NCI-H1048 (cell line): ENCODE measurements at places on chromosomes 16 and 17.

- DNase-seq: no peak
Measured at GRCh38 chr16:53785044-53785443, 81.1 kb downstream of the FTO start.

GRCh38 chr16:78249832-78250231 is 150.4 kb downstream of the WWOX start:
- DNase-seq: no peak

DNA sequence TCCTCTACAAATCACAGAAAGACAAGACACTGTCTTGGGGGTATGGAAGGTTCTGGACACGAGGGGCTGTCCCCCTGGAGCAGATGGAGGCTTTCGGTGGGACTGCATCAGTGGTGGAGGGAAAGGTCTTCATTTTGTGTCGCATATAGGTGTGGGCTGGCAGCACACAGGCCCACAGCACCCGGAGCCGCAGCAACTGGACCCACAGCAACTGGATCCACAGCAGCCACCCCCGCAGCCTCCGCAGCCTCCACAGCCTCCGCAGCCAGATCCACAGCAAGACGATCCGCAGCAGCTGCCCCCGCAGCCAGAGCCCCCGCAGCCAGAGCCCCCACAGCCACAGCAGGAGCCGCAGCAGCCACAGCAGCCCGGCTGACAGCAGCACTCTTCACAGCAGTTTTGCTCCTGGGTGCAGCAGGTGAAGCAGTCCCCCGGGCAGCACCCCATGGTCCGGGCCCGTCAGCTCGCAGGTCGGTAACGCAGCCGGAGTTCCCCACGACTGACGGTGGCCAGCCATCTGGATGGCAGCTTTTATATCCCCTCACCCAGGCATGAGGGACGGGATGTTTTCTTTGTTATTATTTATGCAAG is at the start of gene KRTAP17-1:
Gene KRTAP17-1, minus strand, starts transcription at position 507 of the 591 bp plus-strand sequence. Its CDS starts 60 bp downstream, at position 447.
- no peak for DNase-seq

DNA sequence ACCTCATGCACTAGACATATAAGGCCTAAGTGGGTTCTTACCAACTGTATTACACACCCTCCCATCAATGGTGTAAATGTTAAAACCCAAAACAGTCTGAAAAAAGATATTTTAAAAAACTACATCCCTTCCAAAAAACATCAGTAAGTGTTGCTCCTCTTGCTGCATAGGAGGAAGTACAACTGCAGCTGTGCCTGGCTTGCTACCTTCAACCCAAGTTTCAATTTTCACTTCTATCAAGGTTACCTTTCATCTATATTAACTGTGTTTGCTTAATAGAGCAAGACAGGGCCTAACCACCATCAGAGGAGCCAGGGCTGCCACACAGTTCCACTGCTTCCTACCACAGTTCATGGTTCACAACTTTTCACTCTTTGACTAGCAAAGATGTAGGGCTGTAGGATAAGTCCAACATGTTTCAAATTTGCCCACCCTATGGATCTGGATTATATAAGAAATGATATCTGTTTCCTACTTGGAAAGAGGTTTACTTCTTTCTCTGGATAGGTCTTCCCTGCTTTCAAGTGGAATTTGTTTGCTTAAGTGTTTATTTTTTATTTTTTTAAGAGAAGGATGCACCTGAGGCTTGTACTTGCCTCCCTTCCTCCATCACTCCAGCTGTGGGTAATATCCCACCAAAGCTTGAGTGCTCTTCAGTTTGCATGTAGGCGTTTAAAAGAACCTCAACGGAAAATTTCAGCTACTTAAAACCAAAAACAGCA is 56.7 kb downstream of the GRB7 start:
- no peak for DNase-seq

DNA sequence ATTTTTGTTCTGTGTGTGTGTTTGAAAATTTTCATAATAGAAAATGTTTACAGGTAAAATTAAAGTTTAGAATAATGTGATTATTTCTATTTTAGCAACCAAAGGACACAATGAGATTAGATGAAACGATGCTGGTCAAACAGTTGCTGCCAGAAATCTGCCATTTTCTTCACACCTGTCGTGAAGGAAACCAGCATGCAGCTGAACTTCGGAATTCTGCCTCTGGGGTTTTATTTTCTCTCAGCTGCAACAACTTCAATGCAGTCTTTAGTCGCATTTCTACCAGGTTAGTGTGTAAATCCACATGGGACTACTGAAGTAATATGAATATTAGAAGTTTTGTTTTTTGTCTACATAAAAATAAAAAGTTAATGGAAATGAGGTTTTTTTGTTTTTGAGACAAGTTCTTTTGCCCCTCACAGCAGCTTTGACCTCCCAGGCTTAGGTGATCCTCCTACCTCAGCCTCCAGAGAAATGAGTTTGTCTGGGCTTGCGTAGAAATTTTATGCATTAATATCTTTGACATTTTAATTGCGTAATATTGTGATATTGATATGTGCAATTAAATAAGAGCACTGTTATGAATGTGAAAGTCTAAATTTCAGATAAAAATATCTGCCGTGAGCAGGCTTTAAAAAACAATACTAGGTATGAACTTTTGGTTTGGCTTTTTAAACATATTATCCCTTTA is 68.5 kb downstream of the NF1 start:
- DNase-seq: no peak

DNA sequence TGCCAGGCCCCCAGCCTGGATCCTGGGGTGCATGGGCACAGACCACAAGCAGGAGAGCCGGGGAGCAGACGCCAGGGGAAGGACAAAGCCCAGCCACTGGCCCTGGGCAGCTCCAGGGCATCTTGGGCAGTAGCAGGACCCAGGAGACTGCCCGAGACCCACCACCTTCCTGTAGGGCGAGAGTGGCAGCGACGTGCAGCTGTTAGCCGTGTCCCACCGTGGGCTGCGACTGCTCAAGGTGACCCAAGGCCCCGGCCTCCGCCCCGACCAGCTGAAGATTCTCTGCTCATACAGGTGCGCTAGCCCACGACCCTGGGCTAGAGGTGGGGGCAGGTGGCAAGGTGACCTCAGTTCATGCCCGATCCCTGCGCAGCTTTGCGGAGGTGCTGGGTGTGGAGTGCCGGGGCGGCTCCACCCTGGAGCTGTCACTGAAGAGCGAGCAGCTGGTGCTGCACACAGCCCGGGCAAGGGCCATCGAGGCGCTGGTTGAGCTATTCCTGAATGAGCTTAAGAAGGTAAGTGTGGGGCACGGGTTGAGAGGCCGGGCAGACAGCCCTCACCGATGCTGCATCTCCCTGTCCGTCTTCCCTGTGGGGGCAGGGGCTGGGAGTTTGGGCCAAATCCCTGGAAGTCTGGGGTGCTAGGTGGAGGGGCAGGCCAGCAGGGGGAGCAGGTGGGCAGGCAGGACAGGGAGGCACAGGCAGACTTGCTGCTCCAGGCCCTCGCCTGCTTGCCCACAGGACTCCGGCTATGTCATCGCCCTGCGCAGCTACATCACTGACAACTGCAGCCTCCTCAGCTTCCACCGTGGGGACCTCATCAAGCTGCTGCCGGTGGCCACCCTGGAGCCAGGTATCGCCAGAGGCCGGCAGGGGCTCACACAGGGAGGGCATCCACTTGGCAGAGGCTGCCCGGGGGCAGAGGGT is 13.5 kb upstream of the SMIM5 start:
- no peak for DNase-seq

DNA sequence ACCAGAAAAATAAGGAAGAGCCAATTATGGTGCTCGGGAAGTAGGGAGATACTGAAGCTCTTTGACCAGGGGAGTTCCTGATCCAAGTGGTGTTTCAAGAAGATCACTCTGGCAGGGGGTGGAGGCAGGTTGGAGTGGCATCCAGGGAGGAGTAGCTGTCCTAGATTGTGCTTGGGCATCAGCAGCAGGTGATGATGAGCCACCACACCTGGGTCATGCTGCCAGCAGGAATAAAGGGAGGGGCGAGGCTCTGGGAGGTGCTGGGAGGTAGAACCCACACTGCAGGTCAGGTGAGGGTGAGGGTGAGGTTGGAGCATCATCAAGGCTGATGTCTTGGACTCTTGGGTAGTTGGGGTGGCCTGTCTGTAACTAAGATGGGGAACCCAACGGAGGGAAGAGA is 35.4 kb upstream of the ADGRG1 start:
- no peak for DNase-seq

DNA sequence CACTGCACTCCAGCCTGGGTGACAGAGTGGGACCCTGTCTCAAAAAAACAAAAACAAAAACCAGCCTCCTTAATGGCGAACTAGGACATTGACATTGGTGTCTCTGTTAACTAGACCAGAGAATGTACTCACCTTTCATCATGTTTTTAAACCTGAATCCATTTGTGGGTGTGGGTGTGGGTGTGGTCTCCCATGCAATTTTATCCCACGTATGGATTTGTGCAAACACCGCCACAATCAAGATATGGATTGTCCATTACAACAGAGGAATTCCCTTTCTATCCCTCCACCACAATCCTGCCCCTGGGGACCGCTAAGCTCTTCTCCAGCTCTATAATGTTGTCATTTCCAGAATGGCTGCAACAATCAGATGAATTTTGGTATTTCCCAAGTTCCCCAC is 49.9 kb downstream of the DNAH17 start:
- no peak for DNase-seq

- DNase-seq: no peak
Measured at GRCh38 chr17:302300-302698, 50.3 kb downstream of the RPH3AL start.

GRCh38 chr16:22372882-22373661 is 1.3 kb downstream of the CDR2 start:
- no peak for DNase-seq

DNA sequence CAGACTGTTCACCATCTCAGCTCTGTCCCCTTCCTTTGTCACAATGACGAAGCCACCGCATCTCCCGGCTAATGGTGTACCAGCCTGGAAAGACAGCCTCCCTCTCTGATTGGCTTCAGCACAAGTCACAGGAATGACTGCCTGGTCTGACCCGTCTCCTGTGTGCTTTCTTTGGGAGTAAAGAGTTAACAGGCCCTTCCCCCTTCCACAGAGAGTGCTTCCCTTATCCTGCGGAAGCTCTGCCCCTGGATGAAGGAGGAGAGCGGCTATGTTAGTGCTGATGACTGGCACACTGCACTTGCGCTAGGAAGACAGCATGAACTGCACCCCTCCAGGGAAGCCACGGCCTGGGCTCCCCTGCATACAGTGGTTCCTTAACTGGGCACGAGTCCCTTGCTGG is 11.3 kb downstream of the USB1 start:
- no peak for DNase-seq

DNA sequence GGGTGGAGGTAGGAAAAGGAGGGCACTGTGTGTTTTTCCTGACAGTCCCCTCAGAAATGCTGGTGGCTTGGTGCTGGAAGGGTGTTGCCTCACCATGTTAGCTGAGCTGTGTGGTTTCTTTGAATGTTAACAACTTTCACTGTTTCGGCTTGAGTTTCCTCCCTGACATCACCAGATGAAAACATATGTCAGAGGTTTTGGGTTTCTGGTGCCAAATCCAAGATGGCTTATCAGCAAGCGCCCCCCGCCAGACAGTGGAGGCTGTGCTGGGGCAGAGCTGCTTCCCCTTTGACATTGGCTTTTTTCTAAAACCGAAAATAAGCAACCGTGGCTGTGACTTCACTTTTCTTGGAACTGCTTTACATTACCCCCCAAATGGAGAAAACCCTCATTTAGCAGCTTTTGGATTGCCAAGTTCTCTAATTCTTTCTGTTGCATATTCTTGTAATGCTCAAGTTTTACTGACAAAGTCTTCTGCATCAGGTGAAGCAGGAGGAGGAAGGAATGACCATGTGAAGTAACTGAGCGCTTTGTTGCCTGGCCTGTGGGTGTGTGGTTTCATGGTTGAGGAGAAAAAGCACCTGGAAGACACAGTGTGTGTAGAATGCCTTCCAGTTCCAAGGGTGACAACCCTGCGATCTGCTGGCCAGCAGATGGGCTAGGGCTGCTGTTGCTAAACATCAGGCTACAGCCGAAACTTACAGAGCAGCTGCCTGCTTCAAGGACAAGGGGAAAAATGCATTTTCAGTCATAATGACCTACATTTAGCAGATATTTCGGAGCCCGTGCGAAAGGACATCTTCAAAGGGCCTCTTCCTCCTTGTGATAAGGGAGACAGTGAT is 9.7 kb downstream of the RMI2 start:
- no peak for DNase-seq

DNA sequence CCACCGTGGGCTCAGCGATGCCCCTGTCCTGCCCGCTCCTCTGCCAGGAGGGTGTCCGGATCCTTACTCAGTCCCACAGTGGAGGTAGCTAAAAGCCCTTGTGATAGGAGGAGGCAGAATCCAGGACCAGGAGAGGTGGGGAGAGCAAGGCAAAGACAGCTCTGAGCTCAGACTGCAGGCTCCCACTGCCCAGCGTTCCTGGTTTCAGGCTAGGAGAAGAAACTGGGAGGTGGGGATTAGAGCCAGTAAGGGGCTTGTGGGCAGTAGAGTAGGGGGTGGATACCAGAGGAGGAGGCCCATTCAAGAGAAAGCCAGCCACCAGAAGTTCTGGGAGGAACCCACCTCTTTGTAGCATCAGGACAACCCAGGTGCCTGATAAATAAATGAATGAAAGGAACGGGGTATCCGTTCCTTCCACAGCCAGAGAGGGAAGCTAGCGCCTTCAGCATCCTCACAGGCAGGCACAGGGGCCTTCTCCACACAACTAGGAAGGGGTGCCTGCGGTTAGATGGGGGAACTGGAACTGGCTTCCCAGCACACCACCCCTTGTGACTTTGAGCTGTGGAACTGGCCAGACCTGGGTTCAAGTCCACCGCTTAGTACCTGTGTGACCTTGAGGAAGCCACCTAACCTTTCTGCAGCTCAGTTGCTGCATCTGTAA is 2.3 kb downstream of the IL21R start:
- DNase-seq: no peak

GRCh38 chr16:56372013-56372634 is 53.2 kb downstream of the AMFR start:
- DNase-seq: no peak

GRCh38 chr16:11219178-11219577 is 36.8 kb downstream of the SOCS1 start:
- DNase-seq: no peak

DNA sequence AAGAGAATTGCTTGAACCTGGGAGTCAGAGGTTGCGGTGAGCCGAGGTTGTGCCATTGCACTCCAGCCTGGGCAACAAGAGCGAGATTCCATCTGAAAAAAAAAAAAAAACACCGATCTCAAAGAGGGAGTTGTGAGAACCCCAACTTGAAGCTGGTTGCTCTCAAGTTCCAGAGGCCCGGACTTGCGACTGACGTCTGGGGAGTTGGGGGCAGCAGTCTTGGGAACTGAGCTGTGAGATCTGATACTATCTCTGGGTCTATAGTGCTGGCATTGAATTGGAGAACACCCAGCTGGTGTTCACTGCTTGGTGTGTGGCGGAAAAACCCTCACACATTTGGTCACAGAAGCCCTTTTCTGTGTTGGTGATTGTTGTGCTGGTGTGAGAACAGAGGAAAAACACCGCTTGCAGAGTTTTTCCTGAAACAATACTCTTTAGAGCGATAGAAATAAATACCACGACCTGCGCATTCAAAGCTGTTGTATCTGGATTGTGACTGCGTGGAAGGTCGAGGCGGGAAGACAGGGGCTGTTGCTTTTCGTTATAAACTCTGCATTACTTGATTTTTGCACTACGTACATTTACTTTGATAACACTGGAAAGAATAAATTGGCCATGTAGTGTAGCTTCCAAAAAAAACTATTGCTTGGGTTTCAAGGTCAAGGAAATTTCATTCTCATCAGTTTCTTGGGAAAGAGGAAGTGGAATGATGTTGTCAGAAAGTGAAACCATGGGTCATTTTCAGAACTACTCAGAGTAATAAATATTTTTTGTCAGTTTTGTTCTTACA is 8.8 kb downstream of the SCIMP start:
- no peak for DNase-seq

GRCh38 chr17:41544491-41544892 is 16.4 kb upstream of the KRT19 start:
- no peak for DNase-seq

- no peak for DNase-seq
Measured at GRCh38 chr16:66717112-66717675, 20.7 kb upstream of the CMTM4 start.
